ENCODE measurements at places on chromosomes 2 and 18.

GRCh38 chr18:48022021-48022420 lies 91.6 kb upstream of the SMAD2 start:
- DNase-seq: no peak

DNA sequence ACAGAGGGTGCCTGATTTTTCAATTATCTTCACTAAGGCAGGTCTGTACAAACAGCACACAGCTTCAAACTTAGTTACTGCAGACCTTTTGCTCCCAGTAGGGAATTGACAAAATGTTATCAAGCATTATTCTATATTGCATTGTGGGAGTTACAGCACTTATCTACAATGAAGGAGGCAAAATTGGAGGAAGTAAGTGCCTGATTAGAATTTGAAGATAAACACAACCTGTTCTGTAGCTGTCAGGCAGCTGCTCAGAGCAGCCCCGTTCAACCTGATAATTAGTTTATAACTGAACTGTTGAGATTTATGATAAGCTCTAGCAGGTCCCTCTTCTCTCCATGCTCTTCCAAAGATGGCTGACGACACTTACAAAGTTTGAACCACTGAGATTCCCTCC lies 364.4 kb upstream of the CYRIA start:
- no peak for DNase-seq

DNA sequence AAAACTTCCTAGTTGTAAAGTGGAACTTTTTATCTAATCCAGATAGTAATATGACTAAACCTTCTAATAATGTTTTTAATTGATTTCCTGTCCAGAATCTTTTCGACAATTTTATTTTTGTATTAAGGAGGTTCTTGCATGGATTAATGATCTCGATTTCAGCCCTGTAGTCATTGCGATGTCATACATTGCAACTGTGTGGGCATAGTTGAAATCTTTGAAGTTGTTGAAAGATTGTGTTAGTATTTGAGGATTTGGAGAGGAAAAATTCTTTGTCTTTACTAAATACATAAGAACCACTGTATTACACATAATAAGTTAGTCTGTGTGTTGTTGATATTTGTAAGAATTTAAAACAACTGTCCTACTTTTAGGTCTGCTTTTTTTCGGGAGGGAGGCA lies 31.1 kb downstream of the ACSL3 start:
- DNase-seq: no peak

DNA sequence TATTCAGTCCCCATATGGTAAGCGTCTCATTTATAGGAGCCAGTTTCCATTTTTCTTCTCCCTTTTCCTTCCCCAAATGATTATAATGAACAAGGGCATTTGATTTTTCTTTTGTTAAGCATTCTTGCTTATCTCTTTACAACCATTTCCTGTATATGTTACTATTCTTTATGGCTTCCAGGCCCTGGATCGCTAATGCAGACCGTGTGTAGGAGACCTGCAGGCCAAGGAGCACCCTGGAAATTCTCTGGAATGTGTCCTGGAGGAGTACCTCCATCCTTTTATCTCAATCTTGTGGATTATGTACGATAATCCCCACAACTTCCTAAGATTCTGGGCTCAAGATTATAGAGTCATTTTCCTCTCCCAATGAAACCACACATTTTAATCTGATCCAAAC lies 439.6 kb upstream of the MMADHC start:
- DNase-seq: no peak

DNA sequence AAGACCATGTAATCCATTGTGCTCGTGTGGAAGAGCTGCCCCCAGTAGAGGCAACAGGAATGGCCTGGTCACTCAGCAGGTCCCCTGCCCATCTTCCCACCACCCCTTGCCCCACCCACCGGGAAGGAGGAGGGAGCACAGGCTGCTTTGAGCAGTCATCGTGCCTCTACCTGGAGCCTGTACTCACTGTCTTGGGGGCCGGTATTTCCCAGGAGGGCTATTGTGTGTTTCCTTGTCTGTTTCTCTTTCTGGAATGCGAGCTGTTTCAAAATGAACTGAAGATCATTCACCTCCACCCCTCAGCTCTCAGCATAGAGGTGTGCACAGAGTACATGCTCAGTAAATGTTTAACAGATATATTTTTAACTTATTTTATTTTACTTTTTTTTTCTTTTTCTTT lies 7.7 kb upstream of the AMMECR1L start:
- DNase-seq: no peak

GRCh38 chr2:36335597-36335996 lies 20.0 kb upstream of the CRIM1 start:
- DNase-seq: no peak
